Fibroblast of villous mesenchyme (primary cell): ENCODE measurements at places on chromosomes 7 and 10.

- DNase-seq, result no peak
These were observed 2.9 kb downstream of the IPMK start for GRCh38 chr10:58264780-58265179.

DNA sequence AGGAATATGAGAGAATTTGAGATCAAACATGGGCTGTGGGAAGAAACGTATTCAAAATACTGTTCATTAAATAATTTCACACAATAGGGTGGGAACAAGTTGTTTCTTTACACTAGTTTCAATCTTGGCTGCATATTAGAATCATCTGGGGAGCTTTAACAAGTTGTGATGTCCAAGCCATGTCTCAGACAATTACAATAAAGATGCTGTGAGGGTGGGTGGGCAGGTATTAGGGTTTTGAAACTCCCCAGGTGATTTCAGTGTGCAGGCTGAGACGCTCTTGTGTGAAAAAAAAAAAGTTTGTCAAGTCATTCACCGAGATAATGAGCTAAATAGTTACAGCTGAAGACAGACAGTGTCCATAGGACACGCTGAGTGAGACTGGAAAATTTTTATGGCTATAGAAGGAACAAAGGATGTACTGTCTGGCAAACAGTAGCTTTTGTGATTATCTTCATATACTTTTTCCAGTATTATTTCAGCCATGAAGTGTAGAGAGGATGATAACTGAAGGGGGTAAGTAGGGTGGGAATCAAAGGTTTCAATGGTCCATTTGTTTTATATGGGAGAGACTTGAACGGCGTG lies 12.6 kb upstream of the LAMB4 start:
- no peak for DNase-seq

DNA sequence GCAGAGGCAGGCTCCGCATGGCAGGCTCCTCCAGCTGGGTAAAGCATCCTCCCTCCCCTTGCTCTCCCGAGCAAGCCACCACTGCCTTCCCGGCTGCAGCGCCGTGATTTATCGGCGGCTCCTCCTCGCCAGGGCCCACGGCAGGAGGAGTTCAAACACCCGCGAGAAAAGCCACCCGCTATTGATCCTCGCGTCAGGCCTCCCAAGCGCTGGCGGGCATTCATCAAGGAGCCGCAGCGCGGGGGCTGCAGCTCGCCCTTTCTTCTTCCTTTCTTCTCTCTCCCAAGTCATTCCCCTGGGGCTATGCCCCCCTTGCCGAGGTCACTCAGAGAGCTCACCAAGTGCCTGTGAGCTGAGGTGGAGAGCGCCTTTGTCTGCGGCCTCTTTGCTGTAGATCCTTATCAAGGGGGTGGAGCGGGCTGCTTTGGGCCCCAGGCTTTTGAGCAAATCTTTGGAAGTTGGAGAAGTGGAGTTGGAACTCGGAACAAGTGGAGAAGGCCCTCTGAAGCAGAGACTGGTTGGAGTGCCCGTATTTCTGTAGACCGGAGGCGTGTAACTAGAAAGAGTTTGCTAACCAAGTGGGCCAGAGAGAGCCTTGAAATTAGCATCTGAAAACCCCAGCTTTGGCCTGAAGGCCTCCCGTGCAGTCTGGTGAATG lies 107.2 kb upstream of the PPIF start:
- DNase-seq, result peak; percentile 65

DNA sequence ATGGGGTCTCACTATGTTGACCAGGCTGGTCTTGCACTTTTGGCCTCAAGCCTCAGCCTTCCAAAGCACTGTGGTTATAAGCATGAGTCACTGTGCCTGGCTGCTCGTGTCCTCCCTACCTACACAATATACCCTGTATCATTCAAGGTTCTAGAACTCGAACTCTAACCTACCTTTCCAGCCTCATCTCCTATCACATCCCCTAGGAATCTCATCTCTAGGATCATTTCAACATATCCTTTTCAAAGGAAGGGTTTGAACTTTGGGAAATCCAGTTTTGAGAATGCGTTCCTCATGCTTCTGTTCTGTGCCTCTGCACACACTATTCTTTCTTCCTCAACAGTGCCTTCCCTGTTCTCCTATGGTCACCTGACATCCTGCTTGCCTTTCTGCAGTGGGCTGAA lies 87.8 kb upstream of the RHEB start:
- DNase-seq, result peak; percentile 26

DNA sequence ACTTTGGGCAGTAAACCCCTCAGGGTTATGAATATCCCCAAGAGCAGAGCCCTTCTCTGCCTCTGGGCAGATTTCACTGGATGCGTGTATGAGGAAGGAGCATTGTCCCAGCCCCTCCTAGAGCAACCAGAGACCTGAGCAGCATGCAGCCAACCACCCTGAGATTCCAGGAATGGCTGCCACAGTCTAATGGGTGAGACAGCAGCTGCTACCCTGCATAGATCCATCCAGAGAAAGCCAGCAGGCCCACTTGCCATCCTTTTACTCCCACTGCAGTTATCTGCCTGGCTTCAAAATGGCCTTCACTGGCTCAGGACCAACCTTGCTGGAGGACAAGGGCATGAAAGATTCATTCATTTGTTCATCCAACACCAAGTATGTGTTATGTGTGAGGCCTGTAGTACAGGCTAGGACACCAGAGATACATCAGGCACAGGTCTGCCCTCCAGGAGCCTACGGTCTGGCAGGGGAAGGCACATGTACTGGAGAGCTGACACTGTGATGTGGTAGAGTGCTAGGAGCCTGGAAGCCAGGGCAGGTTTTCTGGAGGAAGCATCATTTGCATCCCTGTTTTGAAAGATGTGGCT lies 26.2 kb upstream of the C10orf105 start:
- DNase-seq, result no peak

GRCh38 chr7:106611911-106612310 lies 49.0 kb downstream of the CCDC71L start:
- no peak for DNase-seq

GRCh38 chr7:28483112-28483511 lies 70.8 kb downstream of the CREB5 start:
- DNase-seq, result no peak

GRCh38 chr7:144391014-144391413 lies 12.5 kb downstream of the NOBOX start:
- no peak for DNase-seq

GRCh38 chr7:100966542-100967291 lies 2.6 kb upstream of the MUC12 start:
- no peak for DNase-seq

DNA sequence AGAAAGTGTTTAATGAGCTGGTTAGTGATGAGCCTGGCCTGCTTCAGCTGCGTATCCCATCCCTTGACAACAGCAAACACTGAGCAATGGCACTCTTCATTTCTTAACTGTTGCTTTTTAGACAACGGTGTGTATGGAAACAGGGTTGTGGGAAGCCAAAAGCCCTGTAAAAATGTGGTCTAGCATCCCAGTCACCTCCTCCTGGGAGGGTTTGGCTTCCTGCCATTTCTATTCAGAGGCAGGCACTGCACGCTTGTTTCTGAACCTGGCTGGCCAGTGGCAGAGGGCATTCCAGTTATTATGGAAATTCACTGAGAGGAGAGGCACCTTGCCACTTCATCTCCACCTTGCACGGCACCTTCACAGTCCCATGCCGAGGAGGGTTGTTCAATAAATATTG lies 123.0 kb upstream of the ADARB2 start:
- no peak for DNase-seq

GRCh38 chr7:930975-931758 lies 23.3 kb downstream of the ADAP1 start:
- DNase-seq, result no peak

GRCh38 chr10:61078542-61079275 lies 134.7 kb upstream of the RHOBTB1 start:
- peak; percentile 39 for DNase-seq

DNA sequence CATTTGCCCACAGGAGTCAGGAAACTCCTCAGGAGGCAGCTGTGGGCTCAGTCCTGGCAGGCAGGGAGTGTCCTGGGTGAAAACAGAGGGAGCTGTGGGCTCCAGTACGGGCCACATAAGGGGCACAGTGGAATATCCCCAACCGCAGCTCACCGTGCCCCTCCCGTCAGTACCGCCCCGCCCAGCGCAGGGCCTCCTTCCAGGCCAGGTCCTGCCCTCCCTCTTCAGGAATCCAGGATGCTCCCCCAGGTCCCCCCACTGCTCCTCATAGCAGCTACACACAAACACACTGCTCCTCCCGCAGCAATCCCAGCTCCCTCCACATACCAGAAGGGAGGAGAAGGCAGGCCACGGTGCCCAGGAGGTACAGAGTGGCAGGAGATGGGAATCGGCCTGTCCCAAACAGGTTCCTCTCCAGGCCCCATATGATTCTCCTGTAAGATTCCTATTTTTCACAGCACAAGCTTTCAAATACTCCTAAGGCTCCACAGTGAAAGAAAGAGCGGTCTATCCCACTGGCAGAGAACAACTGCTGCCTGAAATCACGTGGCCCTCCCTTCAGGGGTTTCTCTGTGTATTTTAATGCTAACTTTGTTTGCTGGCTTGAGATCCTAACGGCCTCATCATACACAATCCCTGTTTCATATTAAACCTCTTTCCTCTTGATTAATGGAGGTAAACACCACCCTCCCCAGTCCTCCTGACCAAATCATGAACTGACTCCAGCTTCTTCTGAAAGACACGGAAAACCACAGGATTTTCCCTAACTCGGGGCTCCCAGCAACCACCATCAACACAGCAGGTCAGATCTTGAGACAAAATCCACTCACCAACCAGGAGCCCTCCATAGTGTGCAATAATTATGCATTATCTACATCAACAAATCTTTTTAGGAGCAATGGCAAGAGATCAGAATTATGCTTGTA lies 178.7 kb downstream of the TNS3 start:
- peak; percentile 56 for DNase-seq

DNA sequence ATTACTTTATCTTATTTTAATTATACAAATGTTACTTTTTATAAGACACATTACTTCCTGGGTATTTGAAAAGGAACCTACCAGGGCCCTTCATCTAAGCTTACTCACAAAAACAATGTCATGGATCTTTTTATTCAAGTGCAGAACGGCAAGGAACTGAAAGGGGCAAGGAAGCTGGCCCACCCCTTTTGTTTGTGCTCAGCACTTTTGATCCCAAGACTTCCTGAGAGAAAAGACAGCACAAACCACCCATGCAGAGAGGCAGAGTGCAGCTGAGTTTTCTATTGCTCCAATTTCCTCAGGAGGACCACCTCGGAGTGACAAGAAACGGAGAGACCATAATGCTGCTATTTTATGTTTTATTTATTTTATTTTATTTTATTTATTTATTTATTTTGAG lies 232.0 kb upstream of the NRP1 start:
- no peak for DNase-seq

DNA sequence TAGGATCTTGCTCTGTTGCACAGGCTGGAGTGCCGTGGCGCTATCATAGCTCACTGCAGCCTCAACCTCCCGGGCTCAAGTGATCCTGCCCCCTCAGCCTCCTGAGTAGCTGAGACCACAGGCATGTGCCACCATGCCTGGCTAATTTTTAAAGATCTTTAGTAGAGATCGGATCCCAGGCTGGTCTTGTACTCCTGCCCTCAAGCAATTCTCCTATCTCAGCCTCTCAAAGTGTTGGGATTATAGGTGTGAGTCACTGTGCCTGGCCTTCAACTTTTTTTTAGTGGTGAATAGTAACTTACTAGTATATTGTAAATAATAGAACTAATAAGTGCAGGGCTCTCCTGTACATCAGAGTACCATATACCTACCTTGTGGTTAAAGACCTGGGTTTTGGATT lies 52.1 kb upstream of the LMTK2 start:
- no peak for DNase-seq

DNA sequence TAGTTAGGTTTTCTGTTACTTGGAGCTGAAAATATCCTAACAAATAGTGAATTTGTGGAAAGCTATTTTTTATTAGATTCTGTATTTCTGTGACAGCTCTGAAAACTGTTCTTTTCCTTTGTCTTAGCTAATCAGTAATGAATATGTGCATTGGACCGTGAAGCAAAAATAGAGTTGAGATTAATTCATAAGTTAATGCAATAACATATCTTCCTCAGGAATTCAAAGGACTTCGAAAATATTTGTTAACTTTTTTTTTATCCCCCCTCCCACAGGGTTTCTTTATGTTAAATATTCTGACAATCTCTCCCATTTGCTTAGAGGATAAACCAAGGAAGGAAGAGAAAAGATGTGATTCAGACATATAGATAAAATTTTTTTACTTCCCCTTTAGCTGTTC lies 101.4 kb downstream of the PODXL start:
- DNase-seq, result no peak

DNA sequence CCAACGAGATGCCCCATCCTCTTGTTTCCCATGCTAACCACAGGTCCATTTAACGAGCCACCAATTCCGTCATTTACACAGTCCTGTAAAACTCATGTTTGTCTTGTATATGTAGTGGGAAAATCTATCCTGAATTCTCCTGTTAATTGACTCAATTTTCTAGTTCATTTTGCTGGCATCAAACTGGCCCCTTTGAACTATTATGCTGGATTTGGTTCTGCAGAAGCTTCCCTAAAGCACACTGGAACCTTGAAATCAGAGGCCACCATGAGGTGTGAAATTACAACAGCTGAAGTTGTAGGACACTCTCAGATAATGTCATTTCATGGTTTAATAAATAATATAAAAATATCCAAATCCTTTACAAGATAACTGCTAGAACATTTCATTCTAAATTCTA lies 129.8 kb upstream of the AKR1E2 start:
- DNase-seq, result no peak

DNA sequence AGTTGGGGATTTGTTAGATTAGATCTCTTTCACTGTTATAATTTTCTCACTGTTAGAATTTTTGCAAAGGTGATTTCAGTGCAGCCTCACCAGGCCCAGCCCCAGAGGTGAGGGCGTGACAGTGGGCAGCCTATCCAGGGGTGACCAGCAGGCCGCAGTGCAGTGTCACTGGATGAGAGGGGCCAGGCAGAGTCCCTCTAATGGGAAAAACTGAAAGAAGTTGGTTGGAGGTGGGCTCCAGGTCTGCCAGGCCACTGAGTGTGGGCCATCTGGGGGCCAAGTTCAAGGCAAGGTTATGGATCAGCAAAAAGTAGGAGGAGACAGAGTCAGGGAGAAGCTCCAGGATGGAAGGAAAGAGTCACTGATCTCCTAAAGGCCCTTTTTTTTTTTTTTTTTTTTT lies 90.5 kb upstream of the SDK1 start:
- no peak for DNase-seq

GRCh38 chr7:28630350-28630749 lies 218.0 kb downstream of the CREB5 start:
- DNase-seq, result no peak

DNA sequence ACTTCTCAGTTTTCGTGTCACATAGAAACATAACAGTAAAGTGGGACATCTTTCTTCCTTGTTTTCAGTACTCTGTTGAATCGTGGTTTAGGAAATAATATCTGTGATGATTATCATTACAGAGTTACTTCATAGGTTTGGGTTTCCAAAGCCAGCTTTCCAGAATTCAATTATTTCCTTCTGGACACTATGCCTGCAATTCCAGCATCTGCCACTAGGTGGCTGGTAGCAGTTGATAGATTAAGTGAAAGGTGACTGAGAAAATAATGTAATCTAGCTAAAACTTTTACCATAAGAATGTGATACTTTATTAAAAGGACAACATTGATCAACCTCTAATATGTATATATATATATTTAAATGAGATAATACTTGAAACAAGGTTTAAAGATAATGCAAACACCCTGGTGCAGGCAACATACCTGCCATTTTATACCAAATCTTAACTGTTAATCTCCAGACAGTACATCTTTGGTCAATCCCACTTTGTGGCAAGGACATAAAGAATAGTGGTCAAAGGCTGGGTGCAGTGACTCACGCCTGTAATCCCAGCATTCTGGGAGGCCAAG lies 102.6 kb downstream of the SH3PXD2A start:
- no peak for DNase-seq

- DNase-seq, result no peak
These were observed 120.6 kb upstream of the CHST15 start for GRCh38 chr10:124213899-124214510.
